ENCODE measurements at places on chromosomes 7 and 10.

GRCh38 chr7:36691983-36692382, 32.3 kb downstream of the AOAH start:
- no peak for DNase-seq

DNA sequence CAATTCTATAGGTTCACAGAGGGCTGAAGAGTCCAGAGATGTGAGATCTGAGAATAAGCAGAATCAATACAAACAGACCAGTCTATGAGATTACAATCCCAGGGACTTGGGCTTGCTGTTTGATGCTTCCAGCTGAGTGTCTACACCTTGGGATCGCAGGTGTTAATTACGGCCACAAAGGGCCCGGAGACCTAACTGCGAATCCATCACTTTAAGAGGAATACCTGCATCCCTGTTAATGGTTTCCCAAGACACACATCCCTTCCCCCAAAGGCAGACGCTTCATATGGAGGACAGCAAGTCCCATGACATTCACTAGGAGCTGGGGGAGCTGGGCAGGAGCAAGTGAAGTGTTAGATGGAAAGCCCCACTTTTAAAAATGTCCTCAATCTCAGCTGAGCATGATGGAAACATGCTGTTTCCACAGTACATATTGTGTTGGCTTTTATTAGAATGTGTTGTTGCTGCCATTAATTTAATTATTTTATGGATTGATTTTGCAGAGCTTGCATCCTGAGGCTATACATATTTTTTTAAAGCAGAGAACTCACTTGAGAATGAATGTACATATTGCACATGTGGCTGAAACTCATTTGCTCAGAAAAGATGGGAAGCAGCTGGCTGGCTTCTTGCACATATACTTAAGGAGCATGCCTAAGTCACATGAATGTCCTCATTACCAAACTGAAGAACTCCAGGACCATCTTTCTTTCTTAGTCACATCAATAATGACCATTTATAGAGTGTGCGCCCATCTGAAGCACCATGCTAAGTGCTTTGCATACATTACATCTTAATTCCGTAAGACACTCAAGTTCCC, 151.3 kb downstream of the NEBL start:
- no peak for DNase-seq

- DNase-seq: no peak
Measured at GRCh38 chr10:123772645-123773508, 106.7 kb downstream of the GPR26 start.

- no peak for DNase-seq
Measured at GRCh38 chr7:112157072-112157471, 49.1 kb downstream of the DOCK4 start.

DNA sequence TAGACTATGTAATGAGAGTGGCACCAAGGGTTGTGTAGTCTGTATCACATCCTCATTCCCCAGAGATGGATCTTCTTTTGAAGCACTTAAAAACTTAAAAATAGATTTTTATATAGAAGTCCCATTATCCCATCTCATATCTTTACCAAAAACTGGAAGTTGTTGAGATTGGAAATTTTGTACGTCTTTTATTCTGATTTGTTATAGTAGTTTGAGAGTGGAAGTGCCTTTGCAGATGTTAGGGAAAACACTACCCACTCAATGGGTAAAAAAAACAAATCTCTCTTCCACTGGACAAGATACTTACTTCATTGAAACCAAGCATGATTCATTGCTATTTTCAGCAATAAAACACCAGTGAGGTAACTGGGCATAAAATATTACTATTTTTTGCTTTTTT, 184.4 kb downstream of the MACC1 start:
- no peak for DNase-seq

DNA sequence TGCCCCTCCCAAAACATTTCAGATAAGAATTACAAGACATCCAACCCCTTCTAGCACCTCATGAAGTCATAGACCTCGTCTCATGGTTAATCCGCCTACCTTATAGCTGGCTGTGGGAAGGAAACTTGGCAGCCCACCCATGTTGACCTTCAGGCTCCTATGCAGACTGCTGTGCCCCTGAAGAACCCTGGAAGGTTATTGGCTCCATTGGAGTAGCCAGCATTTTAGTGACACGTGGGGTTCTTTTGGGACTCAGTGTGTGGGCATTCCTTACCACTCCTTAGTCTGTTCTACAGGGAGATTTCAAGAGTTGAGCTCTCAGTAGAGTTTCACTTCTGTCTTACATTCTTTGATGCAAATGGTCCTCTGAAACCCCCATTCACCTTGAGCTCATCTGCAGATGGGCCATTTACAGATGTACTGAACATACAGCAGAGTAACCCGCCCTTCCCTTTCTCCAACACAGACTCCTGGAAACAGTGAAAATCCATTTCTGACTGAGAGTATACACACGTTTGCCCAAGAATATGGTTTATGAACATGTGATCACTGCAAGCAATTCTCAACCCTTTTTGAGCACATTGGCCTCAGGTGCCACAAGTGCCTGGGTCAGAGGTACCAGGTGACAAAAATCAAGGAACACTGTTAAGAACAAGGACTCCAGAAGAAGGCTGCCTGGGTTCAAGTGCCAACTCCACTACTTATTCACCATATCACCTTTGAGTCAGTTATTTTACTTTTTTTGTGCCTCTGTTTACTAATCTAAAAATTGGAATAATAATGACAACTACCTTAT, 54.0 kb upstream of the HECW1 start:
- no peak for DNase-seq

DNA sequence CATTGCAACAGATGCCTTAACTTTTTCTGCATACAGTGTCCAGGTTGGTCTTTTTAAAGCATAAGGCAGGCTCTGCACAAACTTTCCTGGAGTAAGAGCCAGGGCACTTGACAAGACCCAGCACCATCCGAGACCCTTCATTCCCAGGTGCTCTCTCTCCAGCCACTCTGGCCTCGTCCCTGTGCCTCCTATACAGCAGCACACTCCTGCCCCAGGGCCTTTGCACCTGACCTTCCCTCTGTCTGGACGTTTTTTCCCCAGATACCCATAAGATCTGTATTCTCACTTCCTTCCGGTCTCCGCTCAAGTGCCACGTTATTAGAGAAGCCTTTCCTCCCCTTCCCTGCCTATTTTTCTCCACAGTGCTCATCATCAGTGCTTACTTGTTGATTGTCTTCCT, 25.6 kb downstream of the PYROXD2 start:
- DNase-seq: no peak

- no peak for DNase-seq
Measured at GRCh38 chr10:19616966-19617365, 199.3 kb upstream of the PLXDC2 start.

GRCh38 chr10:91974960-91975359, 51.4 kb downstream of the BTAF1 start:
- no peak for DNase-seq

GRCh38 chr7:2971914-2972834, 71.5 kb downstream of the CARD11 start:
- no peak for DNase-seq

- no peak for DNase-seq
Measured at GRCh38 chr7:86645676-86646276, 2.1 kb downstream of the GRM3 start.

DNA sequence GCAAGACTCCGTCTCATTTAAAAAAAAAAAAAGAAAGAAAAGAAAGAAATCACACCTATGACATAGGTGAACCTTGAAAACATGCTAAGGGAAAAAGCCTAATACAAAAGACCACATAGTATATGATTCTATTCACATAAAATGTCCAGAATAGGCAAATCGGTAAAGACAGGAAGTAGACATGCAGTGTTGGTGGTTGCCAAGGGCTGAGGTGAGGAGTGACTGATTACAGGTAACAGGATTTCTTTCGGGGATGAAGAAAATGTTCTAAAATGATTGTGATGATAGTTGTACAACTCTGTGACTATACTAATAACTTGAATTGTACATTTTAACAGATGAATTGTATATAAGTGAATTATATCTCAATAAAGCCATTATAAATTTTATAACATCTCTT, 3.3 kb downstream of the XPNPEP1 start:
- no peak for DNase-seq

DNA sequence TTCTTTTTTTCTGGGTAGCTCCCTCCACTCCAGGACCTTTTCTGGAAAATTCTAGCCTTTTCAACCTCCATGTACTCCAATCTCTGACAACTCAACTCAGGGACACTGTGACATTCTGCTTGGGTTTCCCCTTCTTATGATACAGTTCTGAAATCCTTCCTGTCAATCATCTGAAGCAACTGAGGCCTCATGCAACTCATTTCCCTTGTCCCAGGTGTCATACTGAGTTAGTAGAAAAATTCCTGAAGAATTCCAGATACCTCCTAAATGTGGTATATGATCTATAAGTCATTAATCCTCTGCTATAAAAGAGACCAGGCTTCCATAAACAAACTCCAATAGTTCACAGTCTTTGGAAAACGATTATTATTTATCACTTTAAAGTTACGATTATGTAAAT, 43.0 kb upstream of the MYO3A start:
- DNase-seq: no peak

- DNase-seq: no peak
Measured at GRCh38 chr10:5915451-5915850, 25.4 kb downstream of the FBH1 start.

GRCh38 chr10:15805395-15806058, 54.8 kb downstream of the MINDY3 start:
- DNase-seq: no peak

DNA sequence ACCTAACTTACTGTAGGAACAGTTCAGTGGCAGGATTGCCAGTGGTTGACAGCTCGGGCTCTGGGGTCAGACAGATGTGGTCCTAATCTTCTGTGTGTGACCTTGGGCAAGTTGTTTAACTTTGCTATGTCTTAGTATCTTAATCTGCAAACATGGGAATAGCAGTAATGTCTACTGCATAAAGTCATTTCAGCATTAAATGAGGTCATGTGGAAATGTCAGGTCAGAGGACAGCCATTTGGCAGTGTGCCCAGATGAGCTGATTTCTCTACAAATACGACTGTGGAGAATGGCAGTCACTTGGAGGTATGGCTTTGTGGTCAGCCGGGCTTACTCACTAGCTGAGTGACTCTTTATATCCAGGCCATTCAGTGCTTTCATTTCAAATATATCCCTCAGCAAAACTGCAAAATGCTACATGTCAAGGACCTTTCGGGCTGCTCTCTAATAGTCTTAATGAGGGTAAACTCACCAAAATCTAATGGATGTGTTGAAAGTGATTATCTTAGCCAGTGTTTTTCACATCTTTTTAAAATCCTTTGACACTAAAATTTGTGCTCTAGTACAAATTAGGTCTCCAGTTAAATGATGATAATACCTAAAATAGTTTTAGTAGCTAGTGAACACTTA, 171.4 kb downstream of the ST7 start:
- peak; percentile 53 for DNase-seq

GRCh38 chr10:121070275-121071070, 219.3 kb downstream of the WDR11 start:
- DNase-seq: no peak

DNA sequence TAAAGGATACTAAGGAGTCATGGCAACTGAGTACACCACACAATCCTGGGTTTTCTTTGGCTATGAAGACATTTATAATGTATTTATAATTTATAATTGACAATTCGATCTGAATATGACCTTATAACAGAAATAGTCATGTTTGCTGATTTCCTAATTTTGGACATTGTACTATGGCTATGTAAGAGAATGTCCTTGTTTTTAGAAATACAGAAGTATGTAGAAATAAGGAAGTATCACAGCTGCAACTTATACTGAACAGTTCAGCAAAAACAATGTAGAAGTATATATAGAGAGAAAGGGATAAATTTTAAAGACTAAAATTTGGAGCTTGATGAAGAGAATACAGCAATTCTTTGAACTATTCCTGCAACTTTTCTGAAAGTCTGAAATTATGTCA, 32.6 kb downstream of the PRLHR start:
- DNase-seq: no peak

- DNase-seq: no peak
Measured at GRCh38 chr7:22082553-22082885, 136.8 kb upstream of the CDCA7L start.

- DNase-seq: no peak
Measured at GRCh38 chr7:50502947-50503346, 52.8 kb upstream of the FIGNL1 start.

GRCh38 chr7:2040893-2041270, 191.9 kb downstream of the MAD1L1 start:
- DNase-seq: no peak

DNA sequence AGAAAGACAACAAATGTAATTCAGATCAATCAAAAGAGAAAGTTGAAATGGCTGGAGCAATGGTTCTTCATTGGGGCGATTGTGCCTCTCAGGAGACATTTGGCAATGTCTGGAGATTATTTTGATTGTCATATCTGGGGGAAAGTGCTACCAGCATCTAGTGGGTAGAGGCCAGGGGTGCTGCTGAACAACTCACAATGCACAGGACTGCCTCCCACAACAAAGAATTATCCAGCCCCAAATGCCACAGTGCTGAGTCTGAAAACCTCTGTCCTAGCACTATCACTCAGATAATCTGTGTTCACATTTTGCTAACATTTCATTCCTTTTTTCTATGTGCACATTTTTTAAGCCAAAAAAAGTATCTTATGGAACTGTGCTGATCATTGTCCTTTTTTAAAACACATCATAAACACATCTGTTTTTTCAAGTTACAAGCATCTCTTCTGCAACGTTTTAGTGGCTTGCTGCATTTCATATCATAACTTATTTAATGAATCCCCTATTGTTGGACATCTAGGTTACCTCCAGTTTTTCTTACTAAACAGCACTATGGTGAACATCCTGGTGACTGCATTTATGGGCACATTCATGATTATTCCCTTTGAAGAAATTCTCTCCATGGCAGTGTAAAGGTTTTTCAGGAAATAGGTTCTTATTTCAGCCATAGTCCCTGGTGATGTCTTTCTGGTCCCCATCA, 114.2 kb downstream of the C10orf105 start:
- no peak for DNase-seq

GRCh38 chr10:104622598-104623209, 18.4 kb upstream of the SORCS3 start:
- DNase-seq: no peak

DNA sequence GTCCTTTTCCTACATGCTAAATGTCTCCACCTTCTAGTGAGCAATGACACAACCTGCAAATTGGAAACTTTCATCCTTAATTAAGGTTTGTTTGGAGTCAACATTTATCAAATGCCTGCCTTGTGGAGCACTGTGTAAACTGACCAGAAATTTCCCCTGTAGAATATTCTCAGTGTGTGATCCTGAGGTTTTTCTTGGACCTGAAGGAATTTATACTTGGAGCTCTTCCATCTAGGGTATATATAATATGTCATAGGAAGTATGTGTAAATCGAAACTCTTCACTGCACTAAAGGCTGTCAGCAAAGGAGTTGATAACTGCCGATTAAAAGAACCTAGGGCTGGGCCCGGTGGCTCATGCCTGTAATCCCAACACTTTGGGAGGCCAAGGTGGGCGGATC, 152.4 kb downstream of the NSUN6 start:
- DNase-seq: no peak

- no peak for DNase-seq
Measured at GRCh38 chr7:2072042-2072441, 160.7 kb downstream of the MAD1L1 start.

- no peak for DNase-seq
Measured at GRCh38 chr7:132404261-132404660, 172.0 kb downstream of the PLXNA4 start.
